ENCODE measurements at places on chromosomes 2 and 18.

DNA sequence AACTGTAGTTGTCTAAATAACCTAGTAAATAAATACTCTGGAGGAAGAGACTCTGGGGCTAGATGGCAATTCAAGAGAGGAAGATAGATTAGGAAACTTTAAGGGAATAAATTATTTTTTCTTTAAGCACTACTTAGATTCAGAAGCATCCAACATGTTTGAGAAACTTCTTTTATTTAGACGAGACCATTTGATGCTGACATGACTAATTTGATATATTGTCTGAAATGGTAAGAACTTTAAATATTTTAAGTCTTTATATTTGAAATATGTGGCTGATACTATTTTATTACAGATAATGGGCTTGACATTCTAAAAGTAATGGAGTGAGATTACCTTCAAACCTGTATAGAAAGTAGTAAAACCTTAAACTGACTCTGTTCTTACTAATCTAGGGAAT, 36.4 kb downstream of the PPIG start:
- DNase-seq = no peak

DNA sequence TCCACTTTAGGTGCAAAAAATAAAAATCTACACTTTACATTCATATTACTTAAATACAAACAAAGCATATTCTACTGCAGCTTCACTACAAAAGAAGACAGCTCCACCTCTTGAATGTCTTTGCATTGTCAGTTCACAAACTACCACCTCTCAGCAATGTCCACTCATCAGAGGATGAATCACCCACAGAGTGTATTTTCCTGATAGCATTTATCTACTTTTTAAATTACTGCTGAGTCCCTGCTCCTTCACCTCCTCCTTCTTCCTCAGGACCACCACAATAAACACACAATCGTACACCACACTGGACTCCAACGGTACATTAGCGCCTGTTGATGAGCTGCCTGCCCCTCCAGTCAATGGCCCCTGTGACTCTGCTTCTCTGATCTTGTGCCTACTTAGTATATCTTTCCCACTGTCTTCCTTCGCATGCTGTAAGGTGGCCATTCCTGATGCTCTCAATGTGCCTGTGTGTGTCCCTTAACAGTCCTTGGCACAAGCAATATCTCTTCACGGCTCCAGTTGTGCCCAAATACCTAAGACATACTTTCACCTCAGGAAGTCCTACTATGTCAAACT, 120.9 kb downstream of the DHRS9 start:
- no peak for DNase-seq

GRCh38 chr2:166184789-166185188, 57.0 kb upstream of the SCN1A start:
- no peak for DNase-seq

DNA sequence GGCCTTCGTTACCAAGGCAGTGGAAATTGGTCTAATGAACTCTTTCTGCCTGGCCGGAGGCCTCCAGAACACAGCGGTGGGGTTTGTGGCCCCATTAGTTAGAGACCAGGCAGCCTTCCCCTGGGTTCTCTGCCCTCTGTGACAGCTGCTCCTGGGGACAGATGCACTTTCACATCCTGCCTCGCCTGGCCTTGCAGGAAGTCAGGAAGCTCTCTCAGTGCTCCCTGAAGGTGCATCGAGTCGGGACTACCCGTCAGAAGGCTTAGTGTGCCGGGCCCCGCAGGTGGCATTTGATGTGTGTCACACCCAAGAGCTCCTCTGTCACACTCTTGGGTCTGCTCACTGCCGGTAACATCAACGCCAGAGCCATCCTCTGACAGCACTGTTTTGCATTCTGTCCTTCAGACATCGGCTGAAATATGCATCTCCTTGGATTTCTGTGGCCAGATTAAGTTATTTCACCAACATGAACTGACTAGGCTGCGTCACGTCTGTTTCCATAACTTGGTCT, 158.3 kb downstream of the LDLRAD4 start:
- DNase-seq = no peak

DNA sequence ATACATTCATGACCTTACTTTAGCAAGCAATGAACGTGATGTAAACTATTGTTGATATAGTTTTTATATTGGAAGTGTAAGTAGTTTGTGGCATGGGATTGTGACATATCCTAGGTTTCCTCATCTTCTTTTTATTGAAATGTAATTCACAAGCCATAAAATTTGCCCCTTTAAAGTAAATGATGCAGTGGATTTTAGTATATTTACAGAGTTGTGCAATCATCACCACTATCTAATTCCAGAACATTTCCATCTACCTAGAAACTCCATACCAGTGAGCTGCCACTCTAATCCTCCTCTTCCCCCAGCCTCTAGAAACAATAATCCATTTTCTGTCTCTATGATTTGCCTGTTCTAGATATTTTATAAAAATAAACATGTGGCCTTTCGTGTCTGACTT, 10.7 kb upstream of the CASP10 start:
- DNase-seq = no peak

DNA sequence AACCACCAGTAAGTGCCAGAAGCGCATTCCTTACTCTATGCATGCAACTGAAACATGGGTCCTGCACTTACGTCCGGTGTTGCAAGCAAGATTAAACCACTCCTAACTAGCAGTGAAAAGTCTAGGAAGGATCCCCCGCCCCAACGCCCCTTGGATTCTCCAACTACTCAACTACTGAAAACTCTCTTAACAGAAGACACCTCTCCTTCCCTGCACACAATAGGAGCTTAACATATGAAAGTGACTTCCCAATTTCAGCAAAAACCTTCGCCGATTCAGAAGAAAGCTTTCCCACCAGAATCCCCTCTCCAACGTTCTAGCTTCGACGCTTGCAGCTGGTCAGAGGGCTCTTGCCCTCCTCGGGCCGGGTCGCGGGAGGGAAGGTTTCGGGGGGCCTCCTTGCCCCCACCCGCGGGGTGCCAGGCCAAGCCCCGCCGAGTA, 578 bp downstream of the IWS1 start:
- DNase-seq = peak; percentile 70

GRCh38 chr2:113039158-113039557, 13.5 kb downstream of the IL36B start:
- no peak for DNase-seq

DNA sequence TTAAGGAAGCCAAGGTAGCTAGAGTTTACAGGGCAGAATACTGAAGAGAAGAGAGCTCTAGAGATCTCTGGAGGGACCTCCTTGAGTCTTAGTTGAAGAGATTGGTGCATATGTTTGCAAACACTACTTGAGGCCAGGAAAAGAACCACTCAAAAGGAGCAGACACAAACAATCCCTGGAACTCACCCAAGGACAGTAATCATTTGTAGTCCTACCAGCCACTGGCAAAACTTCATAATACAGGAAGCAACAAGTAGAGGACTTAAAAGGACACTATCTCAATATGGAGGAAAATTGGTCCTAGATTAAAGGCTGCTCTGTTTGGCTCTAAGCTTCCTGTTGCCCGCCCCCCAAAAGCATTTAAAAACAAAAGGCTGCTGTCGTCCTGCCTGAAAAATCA, 46.9 kb upstream of the UBXN4 start:
- DNase-seq = peak; percentile 39

- DNase-seq = peak; percentile 82
Observed at GRCh38 chr2:54669677-54670484, 53.6 kb upstream of the EML6 start.
